ENCODE measurements at places on chromosomes 13 and 19.

DNA sequence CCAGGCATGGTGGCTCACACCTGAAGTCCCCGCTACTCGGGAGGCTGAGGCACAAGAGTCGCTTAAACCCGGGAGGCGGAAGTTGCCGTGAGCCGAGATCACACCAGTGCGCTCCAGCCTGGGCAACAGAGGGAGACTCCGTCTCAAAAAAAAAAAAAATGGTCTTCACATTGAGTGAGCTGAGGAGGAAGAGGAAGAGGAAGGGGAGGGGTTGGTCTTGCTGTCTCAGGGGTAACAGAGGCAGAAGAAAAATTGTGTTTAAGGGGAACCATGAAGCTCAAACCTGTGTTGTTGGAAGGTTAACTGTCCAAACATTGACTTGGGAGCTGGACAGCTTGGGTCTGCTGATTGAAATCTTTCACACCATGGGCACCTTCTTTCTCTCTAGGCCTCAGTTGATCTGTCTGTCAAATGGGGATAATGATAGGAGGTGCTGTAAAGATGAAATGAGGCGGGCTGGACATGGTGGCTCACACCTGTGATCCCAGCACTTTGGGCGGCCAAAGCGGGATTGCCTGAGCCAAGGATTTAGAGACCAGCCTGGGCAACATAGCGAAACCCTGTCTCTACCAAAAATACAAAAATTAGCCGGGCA lies 9.8 kb upstream of the SLC44A2 start:
- DNase-seq, result no peak

DNA sequence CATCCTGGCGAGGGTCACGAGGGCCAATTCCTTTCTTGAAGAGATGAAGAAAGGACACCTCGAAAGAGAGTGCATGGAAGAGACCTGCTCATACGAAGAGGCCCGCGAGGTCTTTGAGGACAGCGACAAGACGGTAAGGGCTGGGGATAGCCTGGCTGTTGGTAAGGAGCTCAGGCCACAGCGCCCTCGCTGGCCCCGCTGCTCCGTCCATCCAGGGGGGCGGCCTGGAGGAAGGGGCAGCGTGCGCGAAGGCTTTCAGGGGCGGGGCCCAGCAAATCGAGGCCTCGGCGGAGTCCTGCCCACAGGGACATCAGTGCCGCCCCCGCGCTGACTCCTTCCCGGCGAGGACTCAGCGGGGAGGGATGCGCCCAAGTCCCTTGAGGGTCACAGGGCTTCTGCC lies 6.9 kb downstream of the F10 start:
- no peak for DNase-seq

DNA sequence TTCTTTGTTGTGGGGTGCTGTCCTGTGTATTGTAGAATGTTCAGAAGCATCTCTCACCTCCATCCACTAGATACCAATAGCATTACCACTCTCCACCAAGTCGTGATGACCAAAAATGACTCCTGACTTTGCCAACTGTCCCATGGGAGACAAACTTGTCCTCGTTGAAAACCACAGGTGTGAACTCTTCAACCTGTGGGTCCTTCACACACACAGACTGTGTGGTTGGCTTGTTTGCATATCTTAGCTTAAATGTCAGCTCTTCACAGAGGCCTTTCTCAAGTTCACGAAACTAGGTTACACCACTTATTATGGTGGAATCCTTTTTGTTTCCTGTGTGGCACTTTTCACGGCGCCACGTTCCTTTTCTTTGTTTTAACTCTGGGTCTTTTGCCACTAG lies 6.8 kb downstream of the GPC5 start:
- no peak for DNase-seq

- no peak for DNase-seq
Measured at GRCh38 chr13:103007427-103007762, 58.8 kb downstream of the SLC10A2 start.

DNA sequence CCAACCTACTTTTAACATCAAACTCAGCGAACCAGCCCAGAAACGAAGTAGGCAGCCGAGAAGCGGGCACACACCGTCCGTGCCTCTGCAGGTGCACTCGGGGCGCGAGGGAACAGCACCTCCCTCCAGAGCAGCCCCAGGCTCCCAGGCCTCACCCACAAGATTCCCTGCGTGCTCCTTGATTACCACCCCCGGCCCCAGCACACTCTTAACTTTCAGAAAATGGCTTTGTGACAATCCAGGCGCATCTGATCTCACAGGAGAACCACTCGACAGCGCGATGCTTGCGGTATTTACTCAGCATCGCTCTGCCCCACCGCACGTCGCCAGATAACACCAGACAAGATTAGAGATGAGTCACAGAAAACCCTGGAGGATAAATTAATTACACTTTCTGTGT lies 134.9 kb upstream of the SPACA7 start:
- DNase-seq, result no peak

GRCh38 chr13:102715447-102715846 lies 20.6 kb upstream of the METTL21C start:
- DNase-seq, result no peak

DNA sequence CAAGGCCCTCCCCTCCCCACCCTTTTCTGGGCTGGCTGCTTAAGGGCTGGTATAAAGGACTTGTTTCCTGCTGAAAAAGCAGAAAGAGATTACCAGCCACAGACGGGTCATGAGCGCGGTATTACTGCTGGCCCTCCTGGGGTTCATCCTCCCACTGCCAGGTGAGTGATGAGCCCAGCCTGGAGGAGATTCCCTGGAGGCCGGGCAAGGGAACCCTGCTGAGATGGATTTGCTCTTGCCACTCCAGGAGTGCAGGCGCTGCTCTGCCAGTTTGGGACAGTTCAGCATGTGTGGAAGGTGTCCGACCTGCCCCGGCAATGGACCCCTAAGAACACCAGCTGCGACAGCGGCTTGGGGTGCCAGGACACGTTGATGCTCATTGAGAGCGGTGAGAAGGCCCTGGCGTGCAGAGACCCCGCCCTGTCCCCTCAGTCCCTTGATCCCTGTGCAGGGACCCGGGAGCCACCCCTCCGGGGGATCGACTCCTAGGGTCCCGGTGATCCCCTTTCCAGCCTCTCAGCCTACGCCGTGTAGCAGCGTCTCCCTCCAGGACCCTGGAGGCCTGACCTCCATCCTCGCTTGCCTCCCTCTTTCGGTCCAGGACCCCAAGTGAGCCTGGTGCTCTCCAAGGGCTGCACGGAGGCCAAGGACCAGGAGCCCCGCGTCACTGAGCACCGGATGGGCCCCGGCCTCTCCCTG lies at the start of gene CD177:
CD177 (plus strand) TSS at position 81 of the 699 bp plus-strand sequence; CDS start at position 110, 29 bp downstream.
- no peak for DNase-seq

DNA sequence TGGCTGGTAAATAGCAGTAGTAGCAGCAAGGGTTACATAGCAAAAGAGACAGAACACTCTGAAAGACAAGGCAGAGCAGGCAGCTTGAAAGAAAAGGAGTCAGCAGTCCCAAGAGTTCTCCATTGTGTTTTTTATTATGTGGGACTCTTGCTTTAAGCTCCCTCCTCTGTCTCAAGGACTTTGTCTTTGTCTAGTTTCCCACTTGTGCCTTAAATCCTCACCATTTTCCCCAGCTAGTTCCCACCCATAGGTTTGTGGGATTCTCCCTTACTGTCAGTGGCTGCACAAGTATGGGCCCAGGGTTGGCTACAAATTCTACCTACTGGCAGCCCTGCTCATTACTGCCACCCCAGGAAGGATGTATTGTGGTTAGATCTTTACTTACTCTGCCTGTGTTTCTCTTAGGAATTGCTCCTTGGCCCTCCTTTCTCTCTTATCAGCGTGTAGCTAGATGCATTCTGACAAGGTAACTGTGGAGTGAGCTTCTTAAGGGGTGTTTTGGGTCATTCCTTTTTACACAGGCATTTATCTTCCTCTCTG lies 413.4 kb upstream of the PCDH9 start:
- no peak for DNase-seq

- no peak for DNase-seq
Measured at GRCh38 chr19:36417752-36418286, 625 bp downstream of the ZFP82 start.

- DNase-seq, result no peak
Measured at GRCh38 chr13:88360761-88361160, 689.6 kb downstream of the SLITRK5 start.

DNA sequence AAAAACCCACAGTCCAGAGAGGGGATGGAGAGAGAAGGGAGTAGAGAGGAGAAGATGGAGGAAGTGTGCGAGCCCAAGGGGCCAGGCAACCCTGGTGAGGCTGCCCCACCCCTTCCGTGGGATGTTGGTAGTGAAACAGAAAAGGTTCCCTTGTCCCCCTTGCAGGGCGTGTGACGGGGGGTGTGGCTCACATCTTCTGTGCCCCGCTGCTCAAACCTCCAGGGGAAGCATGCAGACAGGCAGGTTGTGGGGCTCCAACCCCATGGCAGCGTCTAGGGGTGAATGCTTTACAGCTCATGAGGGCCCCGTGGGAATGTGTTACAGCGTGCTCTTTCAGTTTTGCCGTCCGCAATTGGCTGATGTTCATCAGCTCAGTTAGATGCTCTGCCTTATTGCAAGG lies 14.7 kb upstream of the EVI5L start:
- no peak for DNase-seq

GRCh38 chr13:76038920-76039716 lies 403.0 kb downstream of the LMO7 start:
- DNase-seq, result no peak
